ENCODE measurements at places on chromosomes 1 and 21.
A peak's percentile ranks its signal among the peaks of the same experiment; 100 is the strongest.

GRCh38 chr1:70504821-70505193 is 93.7 kb downstream of the CTH start:
- peak; percentile 52 for DNase-seq

GRCh38 chr1:150535511-150536287 is 13.5 kb upstream of the ADAMTSL4 start:
- no peak for DNase-seq

DNA sequence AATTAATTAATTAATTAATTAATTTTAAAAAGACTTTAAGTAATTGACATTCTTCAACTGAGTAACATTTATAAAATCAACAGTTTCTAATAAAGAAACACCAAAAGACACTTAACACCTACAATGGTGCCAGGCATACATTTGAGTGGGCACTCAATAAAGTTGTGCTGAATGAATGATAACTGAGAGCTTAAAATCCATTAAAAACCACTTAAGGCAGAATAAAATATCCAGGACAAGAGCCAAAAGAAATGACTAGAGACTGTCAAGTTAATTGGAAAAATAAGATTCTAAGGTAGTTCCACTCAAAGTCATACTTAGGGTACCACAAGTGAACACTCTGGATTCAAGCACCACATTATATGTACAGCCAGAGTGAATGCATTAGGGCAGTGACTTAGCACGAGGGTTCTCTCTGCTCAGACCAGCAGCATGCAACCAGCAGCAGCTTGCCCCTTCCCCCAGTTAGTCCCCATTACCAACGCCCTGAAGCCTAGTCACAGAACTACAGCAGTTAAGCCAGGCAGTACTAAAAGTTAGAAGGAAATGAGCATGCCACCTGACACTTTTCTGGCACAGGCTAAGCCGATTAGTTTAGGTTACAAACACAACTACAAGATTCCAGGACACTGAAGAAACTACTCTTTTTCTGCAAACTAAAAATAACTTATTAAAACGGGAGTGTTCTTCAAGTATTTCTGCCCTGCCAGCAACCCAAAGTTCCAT is 46.5 kb downstream of the LUZP1 start:
- DNase-seq, result no peak

- no peak for DNase-seq
Measured at GRCh38 chr1:59151387-59151761, 145.5 kb upstream of the FGGY start.

- DNase-seq, result no peak
Measured at GRCh38 chr1:205923651-205924459, 19.4 kb downstream of the SLC26A9 start.

DNA sequence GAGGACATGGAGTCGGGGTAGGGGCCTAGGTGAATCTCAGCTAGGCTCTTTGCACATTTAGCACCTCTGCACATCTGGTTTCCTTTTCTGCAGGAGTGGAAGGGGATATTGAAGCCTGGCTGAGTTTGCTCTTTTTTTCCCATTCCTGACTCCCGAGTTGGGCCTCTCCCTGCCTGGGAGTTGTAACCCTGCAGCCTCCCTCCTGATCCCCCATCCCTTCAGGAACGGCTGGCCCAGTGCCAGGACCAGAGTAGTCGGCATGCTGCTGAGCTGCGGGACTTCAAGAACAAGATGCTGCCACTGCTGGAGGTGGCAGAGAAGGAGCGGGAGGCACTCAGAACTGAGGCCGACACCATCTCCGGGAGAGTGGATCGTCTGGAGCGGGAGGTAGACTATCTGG is 836 bp downstream of the OLFML3 start:
- peak; percentile 48 for DNase-seq

- DNase-seq, result no peak
Measured at GRCh38 chr1:147246910-147247655, 4.6 kb downstream of the CHD1L start.

DNA sequence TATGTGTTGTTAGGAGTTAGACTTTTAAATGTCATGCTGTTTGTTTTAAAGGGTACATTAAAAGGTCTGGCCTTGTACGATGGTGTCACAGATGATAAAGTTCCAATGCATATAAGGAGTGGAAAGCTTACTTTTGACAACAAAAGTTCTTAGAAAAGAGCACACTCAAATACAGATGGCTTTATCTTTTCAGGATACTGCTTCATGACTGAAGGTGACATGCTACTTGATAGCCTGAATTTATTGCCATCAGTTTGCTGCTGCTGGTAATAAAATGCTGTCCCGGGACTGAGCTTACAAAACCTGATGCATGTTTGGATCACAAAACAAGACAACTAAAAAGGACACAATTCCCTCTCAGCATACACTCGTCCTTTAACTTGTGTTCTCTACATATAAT is 84.9 kb downstream of the TTC3 start:
- DNase-seq, result no peak

- DNase-seq, result no peak
Measured at GRCh38 chr1:40838980-40839942, 22.9 kb downstream of the CITED4 start.

- DNase-seq, result peak; percentile 49
Measured at GRCh38 chr1:244162786-244163530, 111.9 kb downstream of the ZBTB18 start.

GRCh38 chr1:151936653-151937052 is 27.3 kb upstream of the THEM4 start:
- DNase-seq, result no peak

- no peak for DNase-seq
Measured at GRCh38 chr1:111234258-111234657, 6.7 kb downstream of the CHI3L2 start.

- DNase-seq, result no peak
Measured at GRCh38 chr1:150259217-150259616, 1.6 kb downstream of the CA14 start.

DNA sequence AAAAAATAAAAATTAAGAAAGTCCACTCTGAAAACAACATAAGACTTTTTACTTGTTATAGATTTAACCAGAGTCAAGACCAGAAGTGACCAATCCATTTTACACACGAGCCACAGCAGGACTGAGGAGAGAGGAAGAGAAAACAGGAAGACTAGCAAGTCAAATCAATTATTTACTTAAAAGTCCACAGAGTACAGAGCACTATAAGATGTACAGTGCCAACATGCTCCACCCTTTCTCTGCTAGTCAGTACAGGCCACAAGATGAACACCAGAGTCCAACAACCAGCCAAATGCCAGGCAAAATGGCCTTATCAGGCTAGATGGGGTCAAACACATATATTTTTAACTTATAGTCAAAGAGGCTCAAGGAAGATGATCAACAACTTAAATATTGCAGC is 19.5 kb downstream of the LUZP1 start:
- DNase-seq, result no peak

- no peak for DNase-seq
Measured at GRCh38 chr21:24945910-24946309, 661.4 kb downstream of the MRPL39 start.

DNA sequence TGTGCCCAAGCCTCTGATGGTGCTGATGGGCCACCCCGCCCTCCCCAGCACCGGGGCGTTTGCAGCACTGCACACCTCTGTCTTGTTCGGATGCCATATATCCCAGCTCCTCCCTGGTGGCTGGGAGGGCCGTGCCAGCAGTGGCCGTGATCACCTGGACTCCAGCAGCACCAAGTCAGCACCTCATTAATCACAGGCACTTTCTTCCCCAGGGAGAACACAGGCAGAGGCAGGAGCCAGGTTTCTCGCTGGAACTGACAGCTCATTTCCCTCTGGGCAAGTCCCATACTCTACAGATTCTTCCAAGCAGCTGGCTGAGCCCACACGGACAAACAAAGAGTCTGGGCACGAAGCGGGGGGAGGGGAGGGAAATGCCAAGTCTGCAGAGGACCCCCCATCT is 141.7 kb upstream of the EDN2 start:
- DNase-seq, result peak; percentile 53

DNA sequence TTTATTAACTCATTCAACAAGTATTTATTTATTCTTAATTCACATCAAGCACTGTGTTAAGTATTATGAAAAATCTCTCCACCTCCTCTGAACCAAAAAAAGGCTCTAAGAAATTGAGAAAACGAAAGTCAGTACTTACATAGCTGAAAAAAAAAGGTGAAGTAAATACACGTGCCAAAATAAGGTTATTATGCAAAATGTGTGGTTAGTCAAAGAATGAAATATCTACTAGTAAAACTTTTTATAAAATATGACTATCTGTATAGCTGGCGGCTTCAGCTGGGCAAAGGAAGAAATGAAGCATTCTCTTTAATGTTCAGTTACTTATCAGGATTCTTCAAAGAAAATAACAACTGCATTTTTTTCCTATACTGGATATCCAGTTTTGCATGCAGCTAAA is 35.5 kb upstream of the ASPM start:
- DNase-seq, result no peak

DNA sequence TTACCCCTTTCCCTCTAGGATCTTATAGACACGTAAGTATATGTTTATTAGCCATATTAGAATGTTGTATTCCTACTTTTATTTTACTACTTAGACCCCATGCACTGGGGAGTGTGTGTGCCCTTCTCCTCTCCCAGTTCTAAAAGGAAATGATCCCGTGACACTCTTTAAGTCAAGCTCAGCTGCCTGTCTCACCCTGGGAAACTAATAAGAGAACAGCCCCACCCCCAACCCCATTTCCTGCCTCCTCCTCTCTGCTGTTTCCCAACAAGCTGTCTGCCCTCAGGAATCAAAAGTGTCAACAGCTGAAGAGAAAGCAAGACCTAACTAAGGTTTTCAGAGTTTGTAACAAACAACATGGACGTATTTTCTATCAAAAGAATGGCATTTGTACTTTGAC is 92.6 kb upstream of the VAV3 start:
- DNase-seq, result no peak

GRCh38 chr1:190615818-190616217 is 138.2 kb upstream of the BRINP3 start:
- no peak for DNase-seq

DNA sequence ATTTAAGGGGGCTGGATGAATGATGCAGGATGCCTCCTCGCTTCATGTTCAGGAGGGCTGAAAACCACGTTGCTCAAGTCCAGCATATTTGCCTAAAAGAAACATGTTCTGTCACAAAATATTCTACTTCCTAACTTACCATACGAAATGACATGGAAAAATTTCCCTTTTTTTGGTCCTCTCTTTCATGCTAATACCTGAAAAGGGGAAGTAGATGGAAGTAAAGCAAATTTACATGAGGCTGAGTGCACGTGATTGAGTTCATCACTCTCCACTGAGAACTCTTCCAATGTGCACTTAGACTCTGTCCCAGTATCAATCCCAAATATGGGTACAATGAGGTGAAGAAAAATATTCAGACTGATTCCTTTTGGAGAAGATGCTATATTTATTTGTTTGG is 23.0 kb downstream of the XCL2 start:
- no peak for DNase-seq

DNA sequence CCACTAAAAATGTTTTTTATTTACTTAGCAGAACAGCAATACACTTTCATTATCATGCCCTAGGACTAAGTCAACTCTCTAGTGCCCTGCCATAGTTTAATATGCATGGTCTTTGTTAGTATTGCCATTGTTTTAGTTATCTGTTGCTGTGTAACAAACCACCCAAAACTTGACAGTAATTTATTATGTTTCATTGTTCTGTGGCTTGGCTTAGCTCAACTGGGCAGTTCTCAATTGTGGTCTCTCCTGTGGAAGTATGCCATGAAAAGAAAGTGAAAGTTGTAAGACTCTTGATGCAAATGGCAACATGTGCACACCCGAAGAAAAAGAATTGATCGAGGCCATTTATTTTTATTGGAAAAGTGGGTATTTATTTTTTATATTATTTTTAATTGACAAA is 206.3 kb upstream of the KCTD3 start:
- DNase-seq, result no peak

GRCh38 chr1:63148825-63149645 is 173.3 kb upstream of the FOXD3 start:
- DNase-seq, result peak; percentile 61

DNA sequence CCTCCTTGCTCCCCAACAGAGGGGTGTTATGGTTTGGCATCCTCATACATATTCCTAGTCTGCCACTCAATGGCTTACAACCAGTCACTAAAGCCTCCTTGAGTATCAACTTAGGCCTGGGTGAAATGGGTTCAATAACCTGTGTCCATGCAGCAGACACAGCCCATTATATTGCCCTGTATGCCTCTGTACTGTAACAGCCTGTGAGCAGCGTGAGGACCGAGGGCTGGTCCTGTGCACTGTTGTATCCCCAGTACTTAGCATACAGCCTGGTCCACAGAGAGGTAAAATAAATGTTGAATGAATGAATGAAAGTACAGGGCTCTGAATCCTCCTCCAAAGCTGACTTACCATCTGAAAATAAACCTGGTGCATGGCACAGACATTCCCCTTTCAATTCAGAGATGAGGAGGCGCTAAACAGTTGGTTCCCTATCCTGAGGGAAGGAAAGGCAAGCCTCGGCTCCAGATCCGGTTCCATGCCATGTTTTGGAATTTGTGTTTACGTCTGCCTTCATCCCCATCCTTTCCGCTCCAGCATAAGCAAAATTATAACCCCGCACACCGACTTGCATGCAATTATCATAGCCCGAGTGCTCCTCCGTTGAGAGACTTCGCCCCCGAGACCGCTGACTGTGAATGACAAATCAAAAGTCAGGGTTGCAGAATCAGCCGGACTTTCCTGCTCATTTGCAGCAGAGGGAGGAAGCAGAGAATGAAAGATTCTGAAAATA is 45.0 kb upstream of the DNAJC6 start:
- peak; percentile 75 for DNase-seq

- DNase-seq, result peak; percentile 54
Measured at GRCh38 chr21:36841866-36842265, 124.6 kb downstream of the HLCS start.

DNA sequence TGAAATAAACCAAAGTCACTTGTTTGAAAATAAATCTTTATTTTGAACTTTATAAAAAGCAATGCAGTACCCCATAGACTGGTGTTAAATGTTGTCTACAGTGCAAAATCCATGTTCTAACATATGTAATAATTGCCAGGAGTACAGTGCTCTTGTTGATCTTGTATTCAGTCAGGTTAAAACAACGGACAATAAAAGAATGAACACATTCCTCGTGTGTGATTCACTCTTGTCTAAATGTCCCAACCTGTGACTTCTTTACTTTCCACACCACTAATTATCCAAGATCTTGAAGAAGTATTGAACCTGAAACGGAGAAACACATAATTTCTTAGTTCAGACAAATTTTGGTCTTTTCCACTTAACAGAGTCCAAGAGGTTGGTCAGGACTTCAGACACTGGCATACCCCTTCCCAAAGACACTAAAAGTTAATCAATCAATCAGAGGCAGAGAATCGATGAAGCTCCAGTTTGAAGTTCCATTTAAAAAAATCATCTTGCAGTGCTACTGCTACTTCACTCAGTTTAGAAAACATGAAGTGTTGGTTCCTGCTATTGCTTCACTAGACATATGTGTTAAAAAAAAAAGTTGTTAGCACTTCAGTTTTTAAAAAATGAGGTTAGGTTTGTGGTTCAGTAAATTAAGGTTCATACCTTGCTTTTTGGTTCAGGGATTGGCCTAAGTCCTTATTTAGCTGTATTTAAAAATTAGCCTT is 26.2 kb downstream of the ATP1B1 start:
- no peak for DNase-seq

Data from foreskin fibroblast (primary cell).